ENCODE measurements at places on chromosomes 6 and 20. TPM values are rescaled to one million over a fixed set of nuclear protein-coding genes. Genes with fewer than 3 reads are reported as not detected.

ZNF391 gene
- 2.4 TPM for total RNA-seq

TP53TG5 gene
- not detected for total RNA-seq

GPR6 gene
- not detected for total RNA-seq

PRR18 gene
- not detected for total RNA-seq

MATN4 gene
- total RNA-seq, result not detected

VGLL2 gene
- total RNA-seq, result not detected

PRDM1 gene
- total RNA-seq, result 0.29 TPM

GRCh38 chr6:142707255-142707654 is 237.7 kb downstream of the HIVEP2 start:
- no peak for DNase-seq

DNA sequence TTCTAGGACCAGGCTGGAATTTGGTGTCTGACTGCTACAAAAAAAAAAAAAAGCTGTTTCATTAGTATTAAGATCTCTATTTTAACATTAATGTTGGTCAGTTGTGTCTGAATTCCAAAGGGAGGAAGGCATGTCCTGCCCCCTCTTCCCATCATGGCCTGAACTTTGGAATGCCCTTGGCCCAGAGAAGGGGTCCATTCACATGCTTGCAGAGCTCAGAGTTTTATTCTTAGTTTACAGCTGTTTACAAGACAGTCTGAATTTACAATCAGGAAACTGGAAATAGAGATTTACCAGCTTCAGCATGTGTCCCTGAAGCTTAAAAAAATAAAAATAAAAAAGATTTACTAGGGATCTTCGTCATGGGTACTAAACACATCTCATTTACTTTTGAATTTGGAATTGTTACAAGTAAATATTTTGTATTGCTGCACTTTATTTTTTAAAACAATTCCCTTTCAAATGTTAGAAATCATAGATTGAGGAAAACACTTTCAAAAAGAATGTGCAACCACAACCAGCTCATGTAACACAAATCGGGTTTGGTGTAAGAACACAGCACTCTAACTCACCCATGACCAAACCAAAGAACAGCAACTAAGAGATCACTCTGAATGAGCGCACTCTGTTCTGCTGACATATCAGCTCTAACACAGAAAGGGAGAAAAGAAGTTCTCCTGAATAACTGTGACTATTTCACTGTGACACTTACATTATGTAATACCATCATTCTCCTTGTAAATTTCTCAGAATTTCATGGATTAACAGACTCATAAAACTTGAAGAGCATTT is 6.6 kb upstream of the SERPINB6 start:
- peak; percentile 1 for DNase-seq

GRCh38 chr6:96197241-96197640 is 181.5 kb downstream of the FUT9 start:
- DNase-seq, result no peak

GRCh38 chr20:3843490-3843889 is 3.1 kb upstream of the MAVS start:
- no peak for DNase-seq

DNA sequence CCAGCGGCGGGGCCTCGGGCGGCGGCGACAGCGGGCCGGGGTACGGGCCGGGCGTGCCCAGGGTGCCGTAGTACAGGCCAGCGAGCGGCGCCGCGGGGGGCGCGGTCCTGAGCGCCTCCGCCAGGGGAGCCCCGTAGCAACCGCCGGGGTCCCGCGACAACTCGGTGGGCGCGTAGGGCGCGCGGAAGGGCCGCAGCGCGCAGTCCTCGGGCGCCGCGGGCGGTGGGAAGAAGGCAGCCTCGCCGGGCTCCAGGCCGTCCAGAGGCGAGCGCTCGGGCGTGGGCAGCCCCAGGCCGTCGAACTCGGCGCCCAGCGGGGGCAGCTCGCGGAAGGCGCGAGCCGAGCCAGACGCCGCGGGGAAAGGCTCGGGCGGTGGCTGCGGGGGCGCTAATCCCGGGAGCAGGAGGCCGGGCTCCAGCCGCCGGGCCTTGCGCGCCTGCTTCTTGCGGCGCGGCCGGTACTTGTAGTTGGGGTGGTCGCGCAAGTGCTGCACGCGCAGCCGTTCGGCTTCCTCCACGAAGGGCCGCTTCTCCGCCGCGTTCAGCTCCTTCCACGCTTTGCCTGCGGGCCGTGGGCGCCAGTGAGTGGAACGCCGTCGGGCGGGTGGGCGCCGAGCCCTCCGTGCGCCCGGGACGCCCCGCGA is 916 bp downstream of the SOX18 start:
- no peak for DNase-seq

DNA sequence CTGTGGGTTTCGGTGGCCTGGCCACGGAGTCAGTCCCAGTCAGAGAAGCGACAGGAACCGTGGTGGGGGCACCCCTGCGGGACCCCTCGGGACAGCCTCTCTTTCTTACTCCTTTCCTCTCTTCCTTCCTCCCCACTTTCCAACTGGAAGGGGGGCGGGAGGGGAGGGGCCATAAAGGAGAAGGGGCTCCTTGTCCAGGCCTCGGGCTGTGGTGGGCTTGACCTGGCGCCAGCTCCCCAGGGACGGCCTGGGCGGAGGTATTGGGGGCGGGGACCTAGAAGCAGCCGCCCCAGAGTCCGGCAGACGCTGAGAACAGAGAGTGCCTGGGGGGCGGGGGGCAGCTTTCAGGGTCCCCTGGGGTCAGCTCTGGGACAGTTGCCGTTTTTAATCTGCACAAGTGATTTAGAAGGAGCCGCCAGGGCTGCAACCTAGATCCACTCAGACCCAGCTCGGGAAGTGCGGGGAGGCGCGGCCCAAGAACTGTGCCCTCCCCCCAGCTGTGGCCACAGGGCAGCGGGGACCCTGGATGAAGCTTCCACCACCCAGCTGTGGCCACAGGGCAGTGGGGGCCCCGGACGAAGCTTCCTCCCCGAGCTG is 6.4 kb upstream of the ABHD16B start:
- DNase-seq, result no peak

DNA sequence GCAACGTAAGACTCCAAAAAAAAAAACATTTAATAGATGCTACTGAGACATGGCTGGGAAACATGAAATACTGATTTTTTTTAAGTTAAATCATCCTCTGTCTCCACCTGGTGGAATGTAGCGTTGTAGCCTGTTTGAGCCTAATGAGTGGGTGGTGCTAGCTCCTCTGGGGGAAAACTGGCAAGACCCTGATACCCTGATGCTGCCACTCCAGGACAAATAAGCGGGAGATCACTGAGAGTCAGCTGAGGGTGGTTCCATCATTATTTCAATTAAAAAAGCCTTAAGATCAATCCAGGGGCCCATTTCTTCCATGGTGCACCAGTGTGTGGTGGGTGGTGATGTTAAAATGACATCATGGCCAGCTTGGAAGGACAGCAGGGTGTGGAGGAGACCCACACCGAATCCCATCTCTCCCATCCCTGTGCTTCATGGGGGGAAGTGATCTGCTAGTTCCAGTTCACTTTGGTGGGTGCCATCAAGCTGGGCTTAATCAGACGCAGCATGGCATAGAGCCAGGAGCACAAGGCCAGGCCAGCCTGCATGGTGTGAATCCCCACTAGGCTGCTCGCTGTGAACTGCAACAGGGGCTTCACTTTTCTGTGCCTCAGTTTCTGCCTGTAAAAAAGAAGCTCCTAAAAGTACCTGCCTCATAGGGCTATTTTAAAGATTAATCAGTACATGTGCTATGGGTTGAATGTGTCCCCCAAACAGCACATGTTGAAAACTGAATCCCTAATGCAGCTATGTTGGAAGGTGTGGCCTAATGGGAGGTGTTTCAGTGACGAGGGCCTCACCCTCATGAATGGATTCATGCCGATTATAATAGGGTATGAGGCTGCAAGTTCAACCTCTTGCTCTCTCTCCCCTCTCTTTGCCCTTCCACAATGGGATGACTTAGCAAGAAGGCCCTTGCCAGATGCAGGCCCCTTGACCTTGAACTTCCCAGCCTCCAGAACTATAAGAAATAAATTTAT is 13.0 kb upstream of the MRPS10 start:
- peak; percentile 59 for DNase-seq

- DNase-seq, result no peak
These were observed 677.4 kb upstream of the CITED2 start for GRCh38 chr6:140051521-140052512.

DNA sequence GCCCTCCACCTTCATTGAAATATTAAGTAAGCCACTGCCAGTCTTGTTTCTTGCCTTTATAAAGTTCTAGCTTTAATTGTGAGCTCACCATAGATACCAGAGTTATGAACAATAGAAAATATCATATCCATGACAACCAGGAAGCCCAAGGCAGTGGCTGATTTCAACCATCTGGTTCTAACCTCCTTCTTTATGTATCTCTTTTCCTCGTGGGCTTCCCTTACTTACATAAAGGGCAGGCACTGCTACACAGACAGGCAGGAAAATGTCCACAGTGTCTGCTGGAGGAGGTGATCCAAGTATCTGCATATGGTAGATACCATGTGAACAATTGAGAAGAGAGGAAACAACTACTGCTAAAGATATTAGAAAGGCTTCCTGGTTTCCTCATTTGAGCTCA is 65.2 kb upstream of the PRND start:
- no peak for DNase-seq
